ENCODE measurements at places on chromosomes 1 and 21.

DNA sequence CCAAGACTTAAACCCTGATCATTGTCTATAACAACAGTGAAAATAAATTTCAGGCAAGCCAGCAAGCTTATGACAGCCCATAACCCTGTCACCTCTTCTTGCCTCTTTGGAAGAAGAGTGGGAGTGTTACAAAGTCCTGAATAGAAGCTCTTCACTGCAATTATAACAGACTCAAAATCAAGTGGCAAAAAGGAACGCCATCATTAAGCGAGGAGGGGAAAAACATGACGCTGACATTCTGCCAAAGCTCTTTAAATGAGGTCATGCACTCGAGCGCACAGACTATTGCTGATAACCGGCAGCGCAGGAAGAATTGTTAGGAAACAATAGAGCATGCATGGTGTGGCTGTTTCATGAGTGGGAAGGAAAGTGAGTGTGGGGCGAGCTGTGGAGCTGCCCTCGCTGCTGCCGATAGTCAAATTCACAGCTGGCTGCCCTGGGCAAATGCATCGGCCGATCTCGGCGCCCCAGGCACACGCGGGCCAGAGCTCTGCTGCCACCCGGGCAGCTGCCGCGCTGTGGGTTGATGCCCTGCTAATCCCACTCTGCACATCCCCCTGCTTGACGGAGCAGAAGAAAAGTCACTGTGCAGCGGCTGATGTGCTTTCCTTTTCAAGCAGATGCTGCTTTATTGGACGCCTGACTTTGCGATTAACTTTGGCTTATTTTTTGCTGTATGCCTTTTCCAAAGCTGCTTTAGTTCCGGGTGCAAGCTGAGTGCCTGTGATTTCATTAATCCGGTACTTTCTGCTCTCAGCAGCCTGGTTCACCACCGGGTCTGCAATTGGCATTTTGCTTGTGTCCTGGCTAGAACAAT lies 102.4 kb upstream of the ST6GALNAC5 start:
- no peak for DNase-seq

DNA sequence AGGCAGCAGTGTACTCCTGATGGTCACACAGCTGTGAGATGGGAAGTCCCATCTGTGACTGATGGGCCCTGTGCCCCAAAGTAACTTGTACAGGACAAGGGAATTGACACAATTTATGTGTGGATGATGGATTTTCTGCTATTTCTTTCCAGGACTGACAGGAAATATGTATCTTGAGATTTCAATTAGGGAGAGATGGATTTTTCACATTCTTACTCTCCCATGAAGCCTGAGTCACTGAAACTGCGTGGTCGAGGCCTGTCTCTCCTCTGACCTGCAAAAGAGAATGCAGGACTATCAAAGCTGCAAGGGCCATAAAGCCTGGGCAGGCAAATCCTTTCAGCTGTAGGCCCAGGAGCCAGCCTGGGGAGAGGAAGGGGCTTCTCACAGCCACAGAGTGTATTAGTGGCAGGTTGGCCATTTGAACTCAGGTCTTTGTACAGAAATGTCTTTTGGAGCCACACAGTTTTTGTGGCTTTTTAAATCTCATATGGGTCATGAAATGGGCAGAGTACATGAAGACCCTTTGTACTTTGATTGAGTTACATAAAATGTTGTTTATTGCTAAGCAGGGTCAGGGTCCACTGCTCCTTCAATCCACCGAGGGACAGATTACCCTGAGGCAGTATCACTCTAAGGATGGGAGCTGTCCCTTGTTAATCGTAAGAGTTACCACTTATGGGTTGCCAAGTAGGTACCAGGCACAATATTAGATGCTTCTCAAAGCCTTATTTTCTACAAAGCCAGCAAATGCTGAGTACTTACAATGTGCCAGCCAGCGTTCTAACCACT lies 14.8 kb downstream of the ALX3 start:
- no peak for DNase-seq

DNA sequence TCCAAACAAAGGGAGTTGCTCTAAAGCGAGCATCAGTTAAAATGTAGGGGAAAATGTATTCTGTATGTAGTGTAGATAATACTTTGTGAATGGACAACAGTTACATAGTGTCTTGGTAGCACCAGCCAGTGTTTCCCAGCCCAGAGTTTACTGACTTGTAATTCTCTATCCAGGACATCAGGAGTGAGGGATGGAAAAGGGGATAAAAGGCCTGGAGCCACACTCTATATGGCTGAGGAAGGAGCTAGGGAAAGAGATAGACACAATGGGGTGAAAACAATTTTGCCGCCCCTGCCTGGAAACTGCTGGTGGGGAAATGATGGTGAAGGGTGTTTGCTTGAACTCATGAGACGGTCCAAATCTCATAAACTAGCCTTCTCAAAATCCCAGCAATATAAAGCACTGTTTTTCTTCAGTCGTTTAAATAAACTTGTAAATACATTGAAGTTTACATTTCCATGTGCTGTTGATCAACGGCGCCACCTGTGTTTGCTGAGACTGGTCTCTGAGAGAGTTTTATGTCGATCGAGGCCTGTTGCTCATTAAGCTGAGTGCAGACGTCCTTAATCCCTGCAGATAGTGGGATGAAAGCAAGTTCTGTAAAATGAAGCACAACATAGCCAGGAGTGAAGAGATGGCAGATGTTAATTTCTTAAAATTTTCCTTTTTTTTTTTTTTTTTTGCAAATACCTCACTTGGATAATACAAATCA lies 27.9 kb upstream of the AGO1 start:
- no peak for DNase-seq

GRCh38 chr1:207286786-207287468 lies 34.6 kb upstream of the CD55 start:
- DNase-seq: no peak

- no peak for DNase-seq
Observed at GRCh38 chr1:153578936-153579335, 13.3 kb upstream of the S100A2 start.

GRCh38 chr1:233281711-233282581 lies 13.6 kb downstream of the PCNX2 start:
- DNase-seq: no peak

Measured in stimulated activated CD8-positive, alpha-beta memory T cell treated with anti-CD3 and anti-CD28 coated beads, Interleukin-4, amount 100 ng/mL, for 24 hours (primary cell).